ENCODE measurements at places on chromosomes 1 and 21. TPM values are rescaled to one million over a fixed set of nuclear protein-coding genes. Genes with fewer than 3 reads are reported as not detected.

- H3K36me3 ChIP-seq, result no peaks in the 10 kb centered on the region
- H3K27me3 ChIP-seq, result peaks cover 19% of the 10 kb centered on the region
- no peaks in the 10 kb centered on the region for H3K4me1 ChIP-seq
- no peak overlapping the region for H3K4me3 ChIP-seq
- H3K27ac ChIP-seq, result no peak overlapping the region
- DNase-seq, result no peak
Measured at GRCh38 chr1:18751425-18751824, 108.0 kb downstream of the TAS1R2 start.

Gene UBL4B
- total RNA-seq, result not detected

GRCh38 chr1:36656271-36656670, 173.6 kb upstream of the CSF3R start:
- DNase-seq, result no peak
- peaks cover 27% of the 10 kb centered on the region for H3K27me3 ChIP-seq
- no peak overlapping the region for H3K27ac ChIP-seq
- no peak overlapping the region for H3K4me3 ChIP-seq
- H3K36me3 ChIP-seq, result no peaks in the 10 kb centered on the region
- H3K4me1 ChIP-seq, result no peaks in the 10 kb centered on the region

- H3K36me3 ChIP-seq, result peaks cover 7% of the 10 kb centered on the region
- H3K4me1 ChIP-seq, result peaks cover 45% of the 10 kb centered on the region
- DNase-seq, result no peak
Measured at GRCh38 chr1:114466334-114467014, 44.5 kb downstream of the TRIM33 start.

GRCh38 chr1:100883963-100884362, 10.7 kb downstream of the EXTL2 start:
- no peaks in the 10 kb centered on the region for H3K27me3 ChIP-seq
- H3K36me3 ChIP-seq, result peaks cover 3% of the 10 kb centered on the region
- H3K27ac ChIP-seq, result no peak overlapping the region
- DNase-seq, result no peak
- H3K4me1 ChIP-seq, result no peaks in the 10 kb centered on the region

Gene RBM15
- 60.7 TPM for total RNA-seq

GRCh38 chr1:209202830-209203532, 380.5 kb upstream of the CAMK1G start:
- peaks cover 2% of the 10 kb centered on the region for H3K4me1 ChIP-seq
- H3K4me3 ChIP-seq, result no peak overlapping the region
- no peaks in the 10 kb centered on the region for H3K36me3 ChIP-seq
- no peak overlapping the region for H3K27ac ChIP-seq
- peak; percentile 30 for DNase-seq
- peaks cover 22% of the 10 kb centered on the region for H3K27me3 ChIP-seq
